ENCODE measurements at places on chromosomes 16 and 17.

DNA sequence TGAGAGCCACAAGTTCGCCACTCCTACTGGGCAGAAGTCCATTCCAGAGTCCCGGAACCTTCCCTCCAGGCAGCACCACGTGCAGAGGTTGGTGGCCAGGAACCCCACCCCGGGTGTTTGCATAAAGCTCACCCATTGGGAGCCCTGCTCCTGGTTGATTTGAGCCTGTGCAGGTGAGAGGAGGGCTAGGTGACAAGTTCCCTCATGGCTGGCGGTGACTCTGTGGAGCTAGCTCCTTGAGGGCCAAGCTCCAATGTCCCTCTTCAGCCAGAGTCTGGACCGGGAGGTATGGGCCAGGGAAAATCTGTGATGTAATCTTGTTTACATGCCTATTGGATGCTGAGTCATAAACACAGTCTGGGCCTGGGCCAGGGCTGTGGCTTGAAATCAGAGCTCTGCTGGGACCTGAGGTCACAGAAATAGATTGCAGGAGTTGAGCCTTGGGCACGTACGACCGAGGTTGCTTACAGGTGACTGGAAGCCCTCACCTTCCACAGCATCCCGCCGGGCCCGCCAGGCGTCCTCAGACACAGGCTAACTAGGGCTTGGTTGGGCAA, 118.9 kb downstream of the AATF start:
- DNase-seq, result peak; percentile 56

- DNase-seq, result no peak
These were observed 33.3 kb upstream of the FOXF1 start for GRCh38 chr16:86476956-86477534.

GRCh38 chr16:15676506-15676905, 26.5 kb downstream of the NDE1 start:
- DNase-seq, result no peak

- no peak for DNase-seq
These were observed 8.2 kb downstream of the CAPN15 start for GRCh38 chr16:535446-536405.

GRCh38 chr17:77786740-77787505, 171.6 kb upstream of the TNRC6C start:
- DNase-seq, result no peak

DNA sequence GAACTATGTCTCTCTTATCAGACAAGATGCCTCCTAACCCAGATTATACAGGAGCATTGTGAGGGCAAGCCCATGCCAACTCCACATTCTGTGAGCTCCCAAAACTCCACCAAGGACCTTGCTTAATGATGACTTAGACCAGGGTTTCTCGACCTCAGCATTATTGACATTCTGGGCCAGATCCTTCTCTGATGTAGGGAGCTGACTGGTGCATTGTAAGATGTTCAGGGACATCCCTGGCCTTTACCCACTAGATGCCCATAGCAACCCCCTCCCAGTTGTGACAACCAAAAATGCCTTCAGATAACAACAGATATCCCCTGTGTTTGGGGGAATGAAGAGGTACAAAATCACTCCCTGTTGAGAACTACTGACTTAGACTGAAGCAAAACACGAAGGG, 43.6 kb downstream of the HOXB1 start:
- no peak for DNase-seq

GRCh38 chr17:4950746-4951204, at the start of gene ENO3:
TSS of gene ENO3 (plus strand) at chr17:4951119. CDS start at chr17:4951830, 711 bp downstream.
- DNase-seq, result no peak

- DNase-seq, result peak; percentile 64
These were observed 8.0 kb downstream of the CD300LB start for GRCh38 chr17:74523308-74523707.

DNA sequence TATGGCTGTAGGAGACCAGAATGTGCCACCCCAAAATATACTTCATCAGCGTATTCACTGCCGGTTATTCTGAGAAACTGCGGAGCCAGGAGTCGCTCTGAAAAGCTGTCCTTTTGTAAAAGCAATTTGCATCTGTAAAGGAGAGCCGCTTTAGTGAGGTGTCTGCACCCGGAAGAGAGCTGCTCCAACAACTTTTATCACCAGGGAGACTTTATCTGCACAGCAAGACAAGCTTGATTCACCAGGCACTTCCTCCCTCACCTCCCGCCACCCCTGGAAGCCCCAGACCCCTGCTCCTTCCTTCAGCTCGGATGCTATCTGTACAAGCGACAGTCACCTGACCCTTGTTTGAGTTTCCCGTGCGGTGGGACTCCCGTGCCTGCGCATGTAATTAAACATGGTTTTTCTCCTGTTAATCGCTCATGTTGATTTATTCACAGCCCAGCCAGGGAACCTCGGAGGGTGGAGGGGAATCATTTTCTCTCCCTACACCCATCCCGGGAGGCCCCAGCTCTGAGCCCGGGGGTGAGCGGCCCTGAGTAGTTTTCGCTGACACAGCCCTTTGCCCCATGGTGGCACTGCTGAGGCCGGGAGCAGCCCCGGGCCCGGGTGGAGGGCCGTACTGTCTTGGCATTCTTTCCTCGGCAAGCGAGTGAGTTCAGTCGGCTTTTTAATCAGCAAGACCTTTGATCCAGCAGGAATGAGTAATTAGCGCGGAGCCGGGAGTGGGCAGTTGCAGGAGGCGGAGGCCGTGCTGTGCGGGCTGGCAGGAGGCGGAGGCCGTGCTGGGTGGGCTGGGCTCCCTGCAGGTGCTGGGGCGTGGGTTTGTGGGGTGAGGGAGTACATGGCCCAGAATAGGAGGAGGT, 222.7 kb upstream of the CIBAR2 start:
- no peak for DNase-seq

- no peak for DNase-seq
These were observed 125.2 kb upstream of the SOX9 start for GRCh38 chr17:71995590-71995989.

GRCh38 chr16:56532714-56533113, 12.9 kb upstream of the BBS2 start:
- no peak for DNase-seq

- no peak for DNase-seq
These were observed 581.4 kb downstream of the CDH11 start for GRCh38 chr16:64540434-64540833.

- DNase-seq, result no peak
These were observed 16.7 kb upstream of the JPH3 start for GRCh38 chr16:87585442-87586200.

GRCh38 chr17:69499318-69499717, 84.8 kb downstream of the MAP2K6 start:
- DNase-seq, result no peak

DNA sequence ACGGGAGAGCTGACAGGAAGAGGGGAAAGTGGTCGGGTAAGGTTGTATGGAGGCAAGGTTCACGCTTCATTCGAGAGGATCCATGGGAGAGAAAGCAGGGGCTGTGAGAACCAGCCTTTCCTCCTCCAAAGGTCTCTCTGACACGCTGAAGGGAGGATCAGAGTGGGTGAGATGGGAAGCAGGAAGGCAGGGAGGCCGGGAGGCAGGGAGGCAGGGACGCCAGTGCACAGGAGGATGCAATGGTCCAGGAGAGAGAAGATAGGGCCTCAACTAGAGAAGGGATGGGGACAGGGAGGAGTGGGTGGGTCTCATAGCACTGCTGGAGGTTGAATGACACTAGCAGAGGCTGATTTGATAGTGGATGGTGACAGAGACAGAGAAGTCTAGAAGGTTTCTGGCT, 54.1 kb downstream of the PIMREG start:
- DNase-seq, result no peak

DNA sequence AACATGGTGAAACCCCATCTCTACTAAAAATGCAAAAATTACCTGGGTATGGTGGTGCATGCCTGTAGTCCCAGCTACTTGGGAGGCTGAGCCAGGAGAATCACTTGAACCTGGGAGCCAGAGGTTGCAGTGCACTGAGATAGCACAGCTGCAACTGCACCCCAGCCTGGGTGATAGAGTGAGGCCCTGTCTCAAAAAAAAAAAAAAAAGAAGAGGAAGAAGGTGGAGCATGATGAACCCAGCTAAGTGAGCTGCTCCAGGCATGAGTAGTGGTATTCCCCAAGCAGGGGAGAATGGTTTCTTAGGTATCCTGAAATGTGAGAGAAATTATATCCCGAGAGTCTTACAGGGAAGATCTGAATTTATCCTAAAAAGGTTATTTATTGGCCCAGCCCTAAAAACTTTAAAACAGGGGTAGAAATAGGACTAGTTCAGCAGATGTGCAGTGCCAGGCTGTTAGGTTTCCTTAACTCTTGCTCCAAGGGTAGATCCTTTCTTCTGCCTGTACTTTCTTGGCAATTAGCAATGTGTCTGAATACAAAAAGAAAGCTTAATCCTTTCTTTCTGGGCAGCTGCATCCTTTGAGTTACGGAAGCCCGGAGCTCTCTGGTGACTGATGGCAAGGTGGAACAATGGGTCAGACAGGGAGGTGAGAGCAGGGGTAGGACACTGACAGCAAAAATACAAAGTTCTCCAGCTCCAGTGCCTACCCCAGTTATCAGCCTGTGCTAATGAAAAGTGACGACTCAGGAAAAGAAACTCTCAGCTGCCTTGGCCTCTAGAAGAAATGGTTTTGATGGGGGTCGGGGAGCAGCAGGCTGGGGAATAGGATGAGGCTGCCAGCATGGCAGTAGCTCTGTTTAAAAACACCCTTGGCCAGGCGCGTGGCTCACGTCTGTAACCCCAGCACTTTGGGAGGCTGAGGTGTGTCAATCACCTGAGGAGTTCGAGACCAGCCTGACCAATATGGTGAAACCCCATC, 36.5 kb upstream of the TOB1 start:
- DNase-seq, result no peak

DNA sequence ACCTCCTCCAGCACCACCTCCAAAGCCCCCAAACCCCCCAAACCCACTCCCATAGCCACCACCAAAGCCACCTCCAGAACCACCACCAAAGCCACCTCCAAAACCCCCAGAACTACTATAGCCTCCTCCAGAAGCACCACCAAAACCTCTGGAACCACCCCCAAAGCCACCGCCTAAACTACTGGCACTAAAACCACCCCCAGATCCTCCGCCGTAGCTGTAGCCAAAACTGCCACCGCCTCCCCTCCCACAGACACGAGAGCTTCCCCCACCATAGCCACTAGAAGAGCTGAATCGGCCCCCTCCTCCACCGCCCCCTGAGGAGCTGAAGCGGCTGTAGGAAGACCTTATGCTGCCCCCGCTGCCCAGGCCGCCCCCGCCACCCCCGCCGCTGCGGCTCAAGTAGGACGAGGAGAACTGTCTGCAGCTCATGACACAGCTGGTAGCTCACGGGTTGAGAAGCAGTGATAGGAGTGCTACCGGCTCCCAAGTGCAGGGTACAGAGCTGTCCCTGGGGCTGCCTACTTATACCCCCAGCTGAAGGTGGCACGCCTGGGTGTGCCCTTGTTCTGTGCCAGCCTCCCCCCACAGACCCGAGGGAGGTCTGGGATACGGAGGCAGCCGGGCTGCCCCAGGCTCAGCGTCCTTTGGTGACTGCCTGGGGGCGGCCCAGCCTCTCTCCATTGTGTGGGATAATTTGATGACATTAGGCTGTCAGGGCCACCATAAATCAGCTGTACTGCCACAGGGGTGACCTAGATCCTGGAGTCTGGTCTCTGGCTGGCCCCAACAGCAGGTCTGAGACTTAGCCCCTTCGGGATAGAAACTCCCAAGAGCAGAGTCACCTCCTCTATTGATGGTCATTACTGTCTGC, at the start of gene KRT9:
Gene KRT9, minus strand, starts transcription at position 499 of the 874 bp plus-strand sequence. Its CDS starts 67 bp downstream, at position 432.
- DNase-seq, result no peak

DNA sequence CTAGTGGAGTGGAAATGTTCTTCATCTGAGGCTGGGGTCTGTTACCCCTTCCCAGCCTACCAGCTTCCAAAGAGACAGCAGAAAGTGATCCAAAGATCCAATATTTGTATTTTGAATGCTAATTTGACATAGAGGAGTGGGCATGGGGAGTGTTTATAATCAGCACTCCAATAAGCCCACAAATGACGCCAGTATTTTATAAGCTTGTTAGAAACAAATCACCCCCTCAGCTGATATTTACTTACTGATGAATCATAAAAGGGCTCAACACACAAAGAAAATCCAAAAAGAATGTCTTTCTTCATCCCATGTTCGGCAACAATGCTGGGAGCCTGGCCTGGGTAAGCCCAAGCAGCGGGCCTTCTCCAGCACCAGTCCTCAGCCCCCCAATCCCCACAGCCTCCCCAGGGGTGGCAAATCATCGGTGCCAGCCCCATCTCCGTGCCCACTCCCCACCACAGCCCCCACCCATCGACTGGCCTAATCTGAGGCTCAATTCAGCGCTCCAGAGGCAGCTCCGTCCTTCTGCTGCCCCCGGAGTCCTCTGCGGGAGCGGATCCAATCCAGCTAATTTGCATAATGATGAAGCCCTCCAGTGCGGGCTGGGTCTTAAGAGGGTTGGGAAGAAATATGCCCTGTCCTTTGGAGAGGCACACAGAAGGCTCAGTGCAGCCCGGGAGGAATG, 169.5 kb downstream of the C16orf78 start:
- no peak for DNase-seq

All from lower leg skin (tissue), 4 donors.